SIG-M5 (cell line): ENCODE measurements at places on chromosomes 7 and 10.

GRCh38 chr10:34137955-34138354 is 677.1 kb downstream of the PARD3 start:
- DNase-seq: no peak

DNA sequence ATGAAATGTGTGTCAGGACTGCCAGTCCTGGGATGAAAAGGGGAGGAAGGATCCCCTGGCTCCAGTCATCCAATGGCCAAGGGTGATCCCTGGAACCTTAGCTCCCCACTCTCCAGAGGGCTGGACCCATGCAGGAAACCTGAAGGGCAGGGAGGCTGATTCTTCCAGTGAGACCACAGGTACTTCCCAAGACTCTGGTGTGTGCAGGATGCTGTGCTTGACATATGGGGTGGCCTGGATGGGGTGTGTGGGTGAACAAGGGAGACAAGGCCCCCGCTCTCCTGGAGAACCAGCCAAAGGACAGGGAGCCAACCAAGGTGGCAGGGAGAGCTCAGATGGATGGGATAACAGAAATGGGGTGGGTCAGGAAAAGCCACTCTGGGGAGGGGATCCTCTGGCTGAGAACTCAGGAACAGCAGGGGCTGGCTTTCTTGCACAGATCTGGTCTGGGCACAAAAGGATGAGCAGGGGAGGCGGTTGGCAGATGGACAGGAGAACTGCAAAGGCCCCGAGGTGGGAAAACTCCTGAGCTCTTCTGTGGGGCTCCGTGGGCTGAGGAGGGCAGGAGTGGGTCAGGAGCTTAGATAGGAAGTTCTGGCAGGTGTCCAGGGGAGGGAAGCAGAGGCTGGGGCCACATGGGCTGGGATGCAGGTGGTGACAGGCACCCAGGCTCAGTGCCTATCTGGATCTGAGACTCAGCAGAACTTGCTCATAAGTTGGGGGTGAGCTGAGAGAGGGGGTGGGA is 100.6 kb downstream of the ARHGAP22 start:
- no peak for DNase-seq

DNA sequence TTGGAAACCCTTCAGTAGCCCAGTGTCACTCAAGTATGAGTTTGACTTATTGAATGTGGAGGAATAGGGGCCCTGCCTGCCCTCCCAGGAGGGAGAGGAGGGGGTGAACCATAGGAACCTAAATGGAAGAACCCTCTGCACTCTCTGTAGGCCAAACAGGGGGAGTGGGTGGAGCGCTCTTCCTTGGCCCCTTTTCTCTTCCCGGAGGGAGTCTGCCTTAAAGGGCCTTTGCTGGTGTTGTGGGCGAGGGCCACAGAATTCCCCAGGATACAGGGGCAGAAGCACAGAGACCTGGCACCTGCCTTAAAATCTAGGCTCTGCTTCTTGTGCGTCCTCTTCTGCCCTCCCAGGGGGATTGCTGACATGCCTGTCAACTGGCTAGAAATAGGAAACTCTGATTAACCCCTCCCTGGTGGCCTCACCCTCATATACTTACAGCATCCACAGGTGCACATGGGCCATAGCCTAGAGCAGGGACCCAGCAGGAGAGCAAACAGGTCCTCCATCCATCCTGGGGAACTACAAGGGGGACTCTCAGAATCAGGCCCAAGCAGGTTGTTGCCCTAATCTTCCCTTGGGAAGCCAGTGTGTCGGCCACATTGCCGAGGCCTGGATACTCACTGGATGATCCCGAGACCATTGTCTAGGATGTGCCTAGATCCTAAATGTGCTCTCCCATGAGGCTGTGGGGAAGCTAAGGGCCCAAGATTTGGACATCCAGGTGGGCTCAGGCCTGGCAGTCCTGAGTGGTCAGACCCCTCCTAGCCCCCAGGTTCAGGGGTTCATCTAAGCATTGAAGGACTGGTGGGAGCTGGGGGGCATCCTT is 3.4 kb downstream of the TRIM8 start:
- no peak for DNase-seq

GRCh38 chr7:65988084-65988483 is 6.1 kb upstream of the GUSB start:
- DNase-seq: no peak

DNA sequence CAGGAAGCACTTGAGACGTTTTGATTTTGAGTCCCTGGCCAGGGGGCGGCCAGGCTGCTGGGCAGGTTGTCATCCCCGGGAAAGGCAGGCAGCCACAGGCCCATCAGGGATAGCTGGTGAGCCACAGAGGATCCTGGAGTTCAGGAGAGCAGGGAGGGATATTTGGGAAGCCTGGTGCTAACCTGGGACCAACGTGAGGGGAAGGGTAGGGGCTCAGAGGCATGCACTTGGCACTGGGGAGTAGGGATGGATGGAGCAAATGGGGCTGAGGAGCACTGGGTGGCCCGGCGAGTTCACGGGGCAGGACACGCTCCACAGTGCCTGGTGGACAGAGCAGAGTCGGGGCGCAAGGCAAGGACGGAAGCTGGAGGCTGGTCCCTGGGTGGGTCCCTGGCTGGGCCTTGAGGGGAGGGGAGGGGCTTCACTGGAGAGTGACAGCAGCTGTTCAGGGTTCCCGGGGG is 30.2 kb downstream of the LRRC27 start:
- DNase-seq: no peak

GRCh38 chr10:33489501-33490176 is 155.2 kb upstream of the NRP1 start:
- DNase-seq: no peak

- no peak for DNase-seq
Measured at GRCh38 chr10:59857921-59858320, 48.4 kb downstream of the CCDC6 start.

- no peak for DNase-seq
Measured at GRCh38 chr10:127033216-127034033, 128.2 kb downstream of the DOCK1 start.
